ENCODE measurements at places on chromosomes 4 and X. TPM values are rescaled to one million over a fixed set of nuclear protein-coding genes. Genes with fewer than 3 reads are reported as not detected.

Gene TSPAN6
- polyA plus RNA-seq: 53.7 TPM

- no peak for DNase-seq
Measured at GRCh38 chr4:3184725-3185124, 64.2 kb upstream of the MSANTD1 start.

DNA sequence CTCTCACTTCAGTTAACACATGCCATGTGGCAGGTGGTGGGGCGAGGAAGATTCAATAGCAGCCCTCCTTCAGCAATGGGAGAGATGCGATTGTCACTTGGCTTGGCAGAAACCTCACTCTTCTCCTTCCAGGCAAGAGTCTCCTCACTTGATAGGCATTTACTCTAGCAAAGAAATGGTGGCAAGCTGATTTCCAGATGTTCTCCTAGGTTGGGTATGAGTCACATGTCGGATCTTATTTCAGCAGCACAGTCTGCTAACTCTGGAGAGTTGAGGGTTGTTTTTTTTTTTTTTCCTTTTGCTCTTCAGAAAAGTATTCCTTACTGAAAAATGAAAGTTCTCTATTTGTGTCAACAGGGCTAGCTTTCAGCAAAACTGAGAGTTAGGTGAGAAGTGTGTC lies 119.5 kb upstream of the CHRDL1 start:
- no peak for DNase-seq

Gene LANCL3
- polyA plus RNA-seq: 0.08 TPM

Gene MAGEA1
- not detected for polyA plus RNA-seq

Gene GC
- not detected for polyA plus RNA-seq

Measured in endothelial cell of umbilical vein (primary cell).